ENCODE measurements at places on chromosomes 5 and 9. TPM values are rescaled to one million over a fixed set of nuclear protein-coding genes. Genes with fewer than 3 reads are reported as not detected.
A peak's percentile ranks its signal among the peaks of the same experiment; 100 is the strongest.

DNA sequence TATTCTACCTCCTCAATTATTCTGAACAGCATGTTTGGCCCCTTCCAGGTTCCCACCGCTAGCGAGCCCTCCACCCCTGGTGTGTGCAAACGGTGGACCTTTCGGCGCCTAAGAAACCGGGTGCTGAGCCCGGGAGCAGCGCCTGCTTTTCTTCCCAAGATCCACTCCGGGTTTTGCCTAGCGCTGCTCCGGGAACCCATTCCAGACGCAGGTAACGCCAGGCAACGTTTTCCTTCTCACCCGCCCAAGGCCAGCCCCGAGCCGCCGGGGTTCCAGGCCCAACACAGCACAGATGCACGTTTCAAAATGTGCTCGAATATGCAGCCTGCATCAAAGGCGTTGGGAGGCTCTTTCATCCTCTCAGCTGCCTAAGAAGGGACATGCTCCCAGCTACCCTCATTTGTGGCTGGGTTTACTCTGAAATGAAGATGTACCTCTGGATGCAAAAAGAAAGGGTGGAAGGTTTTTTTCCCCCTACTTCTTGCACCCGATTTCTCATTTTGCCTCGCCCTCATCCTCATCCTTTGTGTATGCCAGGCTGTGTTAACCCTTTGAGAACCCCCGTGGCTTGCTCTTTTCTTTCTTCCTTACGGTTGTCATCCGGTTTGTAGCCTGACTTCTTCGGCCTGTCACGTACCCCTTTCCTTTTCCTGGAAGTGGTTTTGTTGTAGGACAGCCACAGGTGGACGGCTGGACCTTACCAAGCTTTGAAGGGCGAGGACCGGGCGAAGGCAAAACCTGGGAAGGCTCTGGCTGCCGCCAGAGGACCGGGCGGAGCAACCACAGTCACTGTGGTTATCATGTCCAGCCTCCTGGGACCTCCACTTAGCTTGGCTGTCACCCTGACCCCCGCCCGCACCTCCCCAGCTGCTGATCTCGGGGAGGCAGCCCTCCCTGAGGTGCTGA is 226.9 kb downstream of the SMARCA2 start:
- DNase-seq: peak; percentile 23
- no peaks in the 10 kb centered on the region for H3K27me3 ChIP-seq
- peak overlapping the region; percentile 66 for H3K4me3 ChIP-seq
- H3K36me3 ChIP-seq: no peaks in the 10 kb centered on the region

GRCh38 chr5:151195622-151196021 is 28.3 kb downstream of the CCDC69 start:
- no peaks in the 10 kb centered on the region for H3K27me3 ChIP-seq
- H3K4me1 ChIP-seq: no peaks in the 10 kb centered on the region
- no peak for DNase-seq

The FOXD4L5 gene
- not detected for total RNA-seq

DNA sequence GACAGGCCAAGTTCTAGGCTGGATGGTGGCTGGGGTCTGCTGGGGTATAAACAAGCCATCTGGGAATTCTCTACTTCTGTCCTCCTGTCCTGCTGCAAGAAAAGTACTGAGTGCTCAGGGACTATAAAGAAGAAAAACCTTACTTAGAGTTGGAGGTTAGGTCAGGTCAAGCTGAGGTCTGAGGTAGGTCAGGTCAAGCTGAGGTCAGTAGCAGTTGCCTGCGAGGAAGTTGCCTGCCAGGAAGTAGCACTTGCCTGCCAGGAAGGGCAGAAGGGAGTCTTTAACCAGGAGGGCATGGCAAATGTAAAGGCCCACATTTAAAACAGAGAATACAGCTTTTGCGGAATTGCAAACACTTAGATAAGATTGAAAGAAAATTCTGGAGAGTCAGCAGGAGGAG is 51.3 kb upstream of the PRLR start:
- H3K4me3 ChIP-seq: no peak overlapping the region
- DNase-seq: no peak
- no peaks in the 10 kb centered on the region for H3K4me1 ChIP-seq

DNA sequence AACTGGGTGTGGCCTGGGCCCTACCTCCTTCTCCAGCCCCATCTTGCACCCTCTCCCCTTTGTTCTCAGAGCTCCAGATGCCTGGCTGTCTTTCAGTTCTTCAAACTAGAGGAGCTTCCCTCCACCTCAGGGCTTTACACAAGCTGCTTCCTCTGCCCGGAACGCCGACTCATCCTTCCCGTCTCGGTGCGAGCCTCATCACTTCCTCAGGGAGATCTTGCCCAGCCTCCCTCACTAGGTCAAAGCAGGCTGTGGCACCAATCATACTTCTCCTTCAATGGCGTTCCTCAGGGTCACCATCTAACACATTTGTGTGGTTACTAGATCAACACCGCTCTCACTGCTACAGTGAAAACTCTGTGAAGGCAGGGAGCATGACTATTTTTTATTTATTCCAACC is 56.2 kb upstream of the ZSWIM6 start:
- H3K27me3 ChIP-seq: no peaks in the 10 kb centered on the region
- H3K27ac ChIP-seq: no peak overlapping the region
- no peaks in the 10 kb centered on the region for H3K4me1 ChIP-seq
- H3K36me3 ChIP-seq: no peaks in the 10 kb centered on the region

- no peak for DNase-seq
- H3K4me1 ChIP-seq: no peaks in the 10 kb centered on the region
These were observed 291.5 kb downstream of the SEC61B start for GRCh38 chr9:99513441-99514112.

The NRARP gene
- 51.7 TPM for total RNA-seq
